ENCODE measurements at places on chromosomes 3 and 15.

GRCh38 chr3:187063286-187064121 is 75.8 kb downstream of the RPL39L start:
- no peak for DNase-seq

DNA sequence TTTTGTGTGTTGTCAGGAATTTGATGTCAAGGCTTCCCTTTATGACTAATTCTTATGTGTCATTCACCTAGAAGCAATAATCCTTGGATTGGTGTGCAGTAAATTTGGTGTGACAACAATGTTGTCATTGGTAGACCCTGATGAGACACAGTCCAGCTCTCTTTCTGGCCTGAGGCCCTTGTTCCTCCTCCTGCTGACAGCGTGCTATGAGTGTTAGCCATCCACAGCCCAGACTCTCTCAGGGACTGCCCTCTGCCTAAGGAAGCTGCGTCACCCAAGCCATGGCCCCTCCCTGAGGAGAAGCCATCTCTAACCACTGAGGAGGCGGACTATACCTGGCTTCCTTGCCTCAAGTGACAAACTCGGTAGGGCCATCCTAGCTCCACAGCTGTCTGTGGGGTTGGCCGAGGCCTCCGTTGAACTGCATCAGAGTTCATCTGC is 13.3 kb upstream of the TM4SF1 start:
- DNase-seq: no peak

GRCh38 chr3:48273594-48274211 is 32.8 kb downstream of the ZNF589 start:
- DNase-seq: peak; percentile 39

- DNase-seq: no peak
Measured at GRCh38 chr3:109743981-109744380, 406.6 kb upstream of the DPPA4 start.

DNA sequence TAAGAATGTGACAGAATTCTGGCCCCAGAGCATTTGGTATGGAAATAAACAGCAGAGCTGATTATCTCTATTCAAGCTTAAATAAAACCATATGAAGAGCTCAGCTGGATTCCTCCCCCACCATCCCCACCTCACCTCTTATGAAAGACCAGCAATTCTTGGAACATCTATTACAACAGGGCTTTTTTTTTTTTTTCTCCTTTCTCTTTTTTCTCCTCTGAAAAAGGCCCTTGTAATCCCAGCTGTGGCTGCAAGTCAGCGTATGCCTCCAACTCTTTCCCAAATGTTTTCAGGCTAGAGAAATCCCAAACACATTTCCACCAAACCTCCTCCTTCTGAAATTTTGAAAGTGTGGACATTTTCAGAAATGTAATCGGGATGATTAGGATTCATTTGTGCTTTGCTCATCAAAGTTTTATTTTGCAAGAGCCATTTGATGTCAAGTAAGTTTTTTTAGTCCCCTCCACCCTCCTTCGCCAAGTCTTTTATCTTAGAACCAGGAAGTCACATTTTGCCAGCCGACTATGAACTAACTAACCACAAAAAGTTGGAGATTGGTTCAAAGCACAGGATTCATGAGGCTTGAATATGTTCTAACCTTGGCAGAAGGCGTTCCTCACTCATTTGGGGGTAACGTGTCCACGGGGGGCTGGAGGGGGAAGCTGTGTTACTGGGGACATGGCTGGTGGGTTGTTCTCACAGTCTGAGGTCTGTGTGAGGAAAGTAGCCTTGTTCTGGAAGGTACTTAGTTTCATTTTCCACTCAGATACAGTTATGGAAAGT is 142.0 kb upstream of the PDZRN3 start:
- no peak for DNase-seq

GRCh38 chr3:3927198-3927597 is 128.0 kb downstream of the LRRN1 start:
- DNase-seq: no peak

DNA sequence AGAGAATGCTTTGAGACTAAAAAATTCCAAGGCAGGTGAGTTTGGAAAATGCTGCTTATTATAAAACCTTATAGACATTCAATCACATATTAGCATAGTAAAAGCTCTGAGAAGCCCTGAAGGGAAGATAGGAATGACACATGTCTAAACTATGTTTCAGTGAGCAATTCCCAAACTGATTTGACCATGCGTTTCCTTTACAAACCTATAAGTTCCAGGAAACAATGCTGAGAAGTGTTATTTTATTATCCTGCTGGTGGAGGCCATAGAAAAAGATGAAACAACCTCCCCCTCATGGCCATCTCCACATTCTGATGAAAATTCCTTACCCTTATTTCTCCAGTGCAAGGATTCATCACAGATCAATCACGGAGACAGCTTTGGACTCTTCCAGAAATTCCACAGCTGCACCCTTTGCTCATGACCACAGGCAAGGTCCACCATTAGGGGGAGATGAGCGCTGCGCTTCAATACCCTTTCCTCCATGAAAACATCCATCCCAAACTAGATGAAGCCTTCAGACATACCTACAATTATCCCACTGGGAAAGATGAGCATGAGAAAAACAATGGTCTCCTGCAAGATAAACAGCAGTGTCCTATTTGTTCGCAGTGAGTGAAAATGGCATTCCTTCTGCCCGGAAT is 372.1 kb downstream of the MAGI1 start:
- no peak for DNase-seq

DNA sequence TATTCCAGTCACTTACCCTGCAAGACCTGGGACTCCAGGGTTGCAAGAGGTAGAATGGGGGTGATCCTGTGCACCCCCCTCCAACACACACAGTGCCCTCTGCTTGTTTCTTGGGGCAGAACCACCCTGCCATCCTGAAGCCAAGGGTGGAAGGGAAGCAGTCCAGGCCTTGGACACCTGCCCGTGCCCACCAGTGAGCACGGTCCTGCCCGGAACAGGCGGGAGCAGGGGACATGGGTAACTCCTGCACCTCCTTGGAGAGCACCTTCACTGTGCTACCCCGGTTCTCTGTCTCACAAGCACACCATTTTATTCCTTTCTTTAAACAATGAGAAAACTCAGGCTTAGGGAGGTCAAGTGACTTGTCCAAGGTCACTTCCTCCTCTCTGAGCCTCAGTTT is 57.0 kb downstream of the SLC6A6 start:
- DNase-seq: no peak

DNA sequence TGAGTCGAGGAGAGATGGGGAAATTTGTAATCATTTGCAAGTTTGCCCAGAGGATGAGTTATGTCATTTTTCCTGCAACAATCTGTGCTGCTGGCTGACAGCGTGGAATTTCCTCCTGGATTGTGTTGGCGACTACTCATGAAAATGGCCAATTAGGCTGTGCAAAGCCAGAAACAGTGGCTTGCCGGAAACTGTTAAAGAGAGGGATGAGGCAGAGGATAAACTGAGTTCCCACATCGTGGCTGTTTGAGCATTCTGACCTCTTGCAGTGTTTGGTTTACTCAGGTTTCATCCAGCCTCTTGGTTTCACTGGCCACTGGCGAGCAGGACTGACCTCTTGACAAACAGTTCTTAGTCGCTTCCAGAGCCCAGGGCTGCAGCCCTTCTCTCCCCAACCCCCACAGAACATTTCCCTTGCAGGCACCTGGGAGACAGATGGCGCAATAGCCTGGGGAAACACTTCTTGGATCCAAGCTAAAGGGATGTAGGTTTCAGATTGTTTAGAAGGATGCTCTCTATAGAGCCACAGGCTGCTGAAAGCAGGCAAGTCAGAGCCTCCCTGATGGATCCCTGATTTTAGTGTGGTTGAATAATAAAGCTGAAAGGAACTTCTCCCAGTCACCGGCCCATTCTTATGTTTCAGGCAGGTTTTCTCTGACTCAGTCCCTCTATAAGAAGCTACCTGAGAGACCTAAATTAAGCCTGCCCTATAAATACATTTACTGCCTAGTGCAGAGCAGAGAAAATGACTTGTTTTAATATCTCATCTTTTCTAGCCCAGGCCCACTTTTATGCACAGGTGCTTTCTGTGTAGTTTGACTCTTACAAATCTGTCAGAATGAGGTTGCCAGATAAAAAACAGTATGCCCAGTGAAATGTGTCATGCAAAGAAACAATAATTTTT is 92.8 kb upstream of the UBE2E1 start:
- no peak for DNase-seq

GRCh38 chr3:50150863-50151686 is 4.0 kb upstream of the SEMA3F start:
- no peak for DNase-seq

GRCh38 chr3:21392526-21392925 is 358.5 kb downstream of the ZNF385D start:
- no peak for DNase-seq

DNA sequence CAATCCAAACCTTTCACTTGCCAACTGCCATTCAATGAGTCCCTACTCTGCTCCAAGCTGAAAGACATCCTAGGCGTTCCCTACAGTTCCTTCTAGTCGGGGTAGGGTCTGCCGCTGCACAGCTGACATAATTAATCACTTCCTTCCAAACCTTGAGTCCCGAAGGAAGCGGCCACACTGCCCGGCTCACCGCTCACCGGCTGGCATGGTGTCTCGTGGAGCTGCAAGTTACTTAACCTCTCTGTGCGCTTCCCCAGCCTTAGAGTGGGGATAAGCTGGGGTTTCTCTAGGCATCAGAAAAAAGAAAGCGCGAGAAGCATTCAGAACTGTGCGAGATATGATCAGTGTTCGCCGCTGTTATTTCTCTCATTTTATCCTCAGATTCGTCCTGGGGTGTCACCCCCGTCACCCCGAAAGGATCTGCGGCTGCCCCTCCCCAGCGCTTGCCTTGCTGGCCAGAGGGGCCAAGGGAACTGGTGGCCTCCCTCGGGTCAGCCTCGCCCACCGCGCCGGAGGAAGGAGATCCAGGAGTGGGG is 748 bp downstream of the MRPS25 start:
- no peak for DNase-seq

GRCh38 chr15:66673410-66674322 is 28.4 kb upstream of the SMAD6 start:
- DNase-seq: no peak

- no peak for DNase-seq
Measured at GRCh38 chr3:190519886-190520285, 6.0 kb downstream of the IL1RAP start.

GRCh38 chr3:25181096-25181495 is 247.0 kb upstream of the RARB start:
- no peak for DNase-seq

DNA sequence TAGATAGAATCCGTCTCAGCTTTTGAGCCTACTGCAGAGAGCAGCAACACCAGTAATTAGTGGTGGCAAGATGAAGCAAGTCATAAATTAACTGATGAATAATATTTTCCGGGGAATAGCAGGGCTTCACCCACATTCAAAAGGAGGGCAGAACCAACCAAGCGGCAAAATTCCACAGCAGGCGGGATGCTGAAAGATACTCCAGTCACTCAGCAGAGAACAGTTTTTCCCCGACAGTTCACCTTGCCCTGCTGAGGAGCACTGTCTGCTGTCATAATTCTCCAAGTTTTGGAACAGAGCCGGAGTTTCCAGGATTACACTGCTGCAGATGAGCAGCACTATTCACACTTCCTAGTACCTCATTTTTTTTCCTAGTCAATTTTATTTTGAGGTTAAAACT is 274.7 kb downstream of the CD47 start:
- no peak for DNase-seq

- no peak for DNase-seq
Measured at GRCh38 chr15:48992545-48992944, 28.8 kb upstream of the SHC4 start.

DNA sequence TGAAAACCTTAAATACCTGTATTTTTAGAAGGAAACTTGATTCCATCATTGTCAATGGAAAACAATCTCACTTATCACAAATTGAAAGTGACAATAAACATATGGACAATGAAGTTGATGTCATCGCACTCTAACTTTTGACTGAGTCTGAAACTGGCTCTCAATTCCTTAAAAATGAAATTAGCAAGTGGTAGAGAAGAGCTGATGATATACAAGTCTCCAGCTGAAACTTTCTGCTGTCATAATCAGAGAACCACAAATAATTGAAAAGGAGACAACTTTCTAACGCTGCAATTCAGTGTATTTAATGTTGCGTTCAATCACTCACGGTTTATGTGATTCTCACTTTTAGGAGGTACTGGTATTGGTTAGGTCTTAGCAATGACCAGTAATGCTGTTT is 37.5 kb downstream of the EPHB1 start:
- no peak for DNase-seq
